ENCODE measurements at places on chromosomes 4 and X.

DNA sequence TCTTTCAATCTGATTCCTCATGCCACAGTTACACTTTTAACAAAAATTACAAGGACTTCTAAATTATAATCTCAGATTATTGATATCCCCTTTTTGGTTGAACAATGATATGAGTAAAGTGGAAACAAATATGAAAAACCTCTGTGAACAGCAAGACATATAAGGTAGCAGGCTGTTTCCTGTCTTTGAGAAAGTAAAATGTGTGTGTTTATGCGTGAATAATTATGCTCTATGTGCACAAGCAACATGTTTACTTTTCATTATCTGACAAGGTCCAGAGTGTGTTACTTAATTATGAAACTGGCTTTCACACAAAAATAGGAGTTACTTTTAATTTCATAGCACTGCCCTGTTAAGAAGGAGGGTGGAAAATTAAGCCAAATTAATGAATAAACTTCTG is 43.1 kb downstream of the DDIT4L start:
- DNase-seq: no peak

GRCh38 chrX:19734111-19734510 is 153.3 kb downstream of the SH3KBP1 start:
- DNase-seq: no peak

DNA sequence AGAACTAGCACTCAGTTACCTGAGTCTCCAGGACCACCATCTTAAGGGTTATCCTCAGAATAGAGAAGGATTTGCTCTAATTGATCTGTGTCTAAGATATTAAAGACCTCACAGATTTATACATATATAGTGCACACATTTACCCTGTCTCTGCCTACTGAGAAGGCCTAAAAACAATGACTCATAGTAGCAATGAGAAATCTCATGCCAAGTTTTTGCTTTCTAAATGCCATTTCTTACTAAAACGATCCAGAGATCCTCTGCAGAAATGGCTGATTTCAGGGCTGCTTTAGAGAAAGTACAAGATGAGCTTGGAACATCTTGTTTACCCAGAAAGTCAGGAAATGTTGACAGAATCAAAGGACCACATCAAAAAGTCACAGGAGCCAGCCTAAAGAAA is 79.1 kb upstream of the INPP4B start:
- DNase-seq: no peak

DNA sequence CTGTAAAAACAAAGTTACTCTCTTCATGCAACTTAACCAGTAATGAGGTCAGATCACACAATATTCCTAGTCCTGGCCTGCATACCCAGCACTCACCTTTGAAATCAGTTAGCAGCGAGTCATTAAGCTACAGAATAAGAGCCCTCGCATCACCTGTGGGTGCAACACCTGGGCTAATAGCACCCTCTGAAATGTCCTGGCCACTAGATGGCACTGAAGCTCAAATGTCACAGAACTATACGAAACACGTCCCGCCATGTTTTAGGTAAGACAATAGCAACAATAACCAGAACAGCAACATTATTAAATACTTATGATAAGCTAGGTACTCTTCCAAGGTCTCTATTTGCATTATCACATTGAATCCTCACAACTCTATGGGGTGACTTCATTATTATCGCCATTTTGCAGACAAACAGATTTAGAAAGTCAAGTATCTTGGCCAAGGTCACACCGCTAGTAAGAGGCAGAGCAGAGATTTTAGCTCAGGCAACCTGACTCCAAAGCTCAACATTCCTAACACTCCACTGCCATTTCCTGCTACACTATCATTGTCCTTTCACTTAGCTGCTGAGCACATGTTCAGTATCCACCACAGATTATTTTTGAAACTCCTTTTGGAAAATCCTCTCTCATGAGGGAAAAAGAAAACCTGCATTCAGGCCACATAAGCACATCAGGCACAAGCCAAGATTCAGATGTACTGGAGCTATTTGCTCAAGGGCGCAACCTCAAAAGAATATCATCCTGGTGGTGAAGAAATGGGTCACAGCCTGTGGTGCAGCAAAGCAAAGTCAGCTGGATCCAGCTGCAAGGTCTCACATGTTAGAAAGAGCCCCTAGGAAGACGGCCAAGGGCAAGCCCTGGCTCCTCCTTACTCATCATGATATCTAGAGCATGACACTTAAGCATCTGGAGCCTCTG is 59.5 kb upstream of the KDR start:
- DNase-seq: no peak

DNA sequence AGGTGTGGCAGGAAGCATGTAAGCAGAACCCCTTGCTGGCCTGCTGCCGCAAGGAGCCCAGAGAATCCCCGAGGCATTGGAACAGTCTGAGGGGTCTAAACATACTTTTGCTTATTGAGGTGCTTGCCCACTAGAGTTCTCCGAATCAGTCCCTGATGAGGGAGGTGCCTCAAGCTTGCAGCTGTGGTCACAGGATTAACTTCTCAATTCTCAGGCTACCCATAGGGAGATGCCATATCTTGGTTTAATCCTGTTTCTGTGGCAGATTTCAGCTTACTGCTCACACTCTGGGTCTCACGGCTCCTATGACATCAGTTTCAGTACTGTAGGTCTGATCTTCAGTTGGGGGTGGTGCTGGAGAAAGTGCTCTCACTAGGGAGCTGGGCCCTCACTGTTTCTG is 39.9 kb downstream of the CCNG2 start:
- DNase-seq: no peak

- no peak for DNase-seq
Measured at GRCh38 chrX:14243823-14244222, 214.1 kb upstream of the GEMIN8 start.
